ENCODE measurements at places on chromosomes 6 and 20.

DNA sequence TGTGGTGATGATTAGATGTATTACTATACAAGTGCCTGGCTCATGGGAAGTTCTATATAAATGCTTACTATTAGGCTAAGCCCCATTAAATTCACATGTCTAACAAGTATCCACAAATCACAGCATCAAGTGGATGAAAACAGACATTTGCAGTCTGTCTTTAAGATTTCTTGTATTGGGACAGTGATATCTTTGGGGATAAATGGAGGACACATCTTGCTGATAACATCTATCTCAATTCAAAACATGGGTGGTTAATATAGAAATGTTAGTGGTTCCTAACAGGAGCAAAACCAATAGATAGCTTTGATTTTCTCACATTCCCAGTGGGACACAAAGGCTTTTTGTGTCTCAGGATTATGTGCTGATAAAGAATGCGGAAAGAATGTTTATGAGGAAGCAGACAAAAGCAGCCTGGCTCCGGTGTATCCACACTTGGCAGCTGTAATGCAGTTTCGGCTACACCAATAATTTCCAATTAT, 29.3 kb downstream of the PTPRK start:
- DNase-seq = no peak

DNA sequence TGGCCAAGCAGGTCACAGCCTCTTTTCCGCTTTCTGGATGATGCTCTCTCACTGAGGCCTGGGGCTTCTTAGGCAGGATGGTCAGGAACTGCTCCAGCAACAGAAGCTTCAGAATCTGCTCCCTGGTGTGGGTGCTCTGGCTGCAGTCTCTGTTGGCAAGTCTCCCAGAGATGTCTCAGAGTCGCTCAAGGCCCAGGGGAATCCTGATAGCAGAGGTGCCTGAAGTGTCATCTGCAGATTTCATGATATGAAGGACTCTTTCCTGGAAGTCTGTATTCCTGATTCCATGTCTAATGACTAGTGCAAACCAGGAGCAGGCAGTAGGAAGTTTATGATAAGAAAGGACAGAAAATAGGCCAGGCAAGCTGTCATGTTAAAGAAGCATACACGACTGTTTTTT, 20.3 kb downstream of the ZSCAN31 start:
- DNase-seq = no peak

DNA sequence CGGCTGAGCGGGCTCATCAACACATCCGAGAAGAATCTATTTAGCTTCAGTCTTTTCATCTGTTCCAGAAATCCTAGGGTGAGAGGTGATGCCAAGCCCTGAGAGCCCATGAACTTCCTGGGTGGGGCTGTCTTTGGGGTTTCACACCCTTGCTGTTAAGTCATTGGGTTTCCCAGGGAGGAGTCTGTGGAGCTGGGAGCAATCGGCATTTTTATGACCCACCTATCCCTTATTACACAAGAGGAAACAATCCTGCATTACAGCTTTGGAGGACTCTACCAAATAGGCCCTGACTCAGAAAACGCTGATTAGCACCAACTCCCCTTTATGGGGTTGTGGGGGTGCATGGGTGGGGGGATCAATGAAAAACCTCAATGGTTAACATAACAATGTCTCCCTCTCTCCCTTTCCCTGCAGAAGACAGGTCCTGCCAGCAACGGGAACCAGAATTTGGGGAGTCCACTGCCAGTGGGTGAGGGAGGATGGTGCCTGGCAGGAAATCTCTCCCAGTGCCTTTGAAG, 46.3 kb downstream of the EZR start:
- DNase-seq = no peak

DNA sequence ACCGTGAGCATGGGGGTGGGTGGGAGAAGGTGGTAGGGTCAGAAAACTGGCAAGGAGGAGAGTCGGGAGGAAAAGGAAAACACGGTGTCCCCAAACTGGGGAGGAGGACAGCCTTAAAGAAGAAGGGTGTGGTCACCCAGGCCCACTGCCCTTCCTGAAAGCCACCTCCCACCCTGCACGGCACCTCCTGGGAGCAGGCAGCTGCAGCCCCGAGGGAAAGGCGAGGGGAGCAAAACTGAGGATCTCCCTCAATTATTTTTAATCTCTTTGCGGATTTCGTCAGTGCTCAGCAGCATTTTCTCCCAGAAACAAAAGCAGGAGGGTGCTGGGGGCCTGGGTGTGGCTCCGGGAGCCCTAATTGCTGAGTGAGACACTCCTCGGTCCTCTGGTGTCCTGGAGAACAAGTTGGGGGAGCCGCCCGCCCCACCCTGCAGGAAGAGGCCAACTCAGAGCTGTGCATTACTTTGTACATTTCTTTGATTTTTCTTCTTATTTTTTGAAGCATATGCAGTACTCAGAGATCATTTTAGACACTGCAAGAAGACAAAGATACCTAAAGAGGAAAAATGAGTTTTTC, 56.4 kb downstream of the RIOK1 start:
- no peak for DNase-seq

DNA sequence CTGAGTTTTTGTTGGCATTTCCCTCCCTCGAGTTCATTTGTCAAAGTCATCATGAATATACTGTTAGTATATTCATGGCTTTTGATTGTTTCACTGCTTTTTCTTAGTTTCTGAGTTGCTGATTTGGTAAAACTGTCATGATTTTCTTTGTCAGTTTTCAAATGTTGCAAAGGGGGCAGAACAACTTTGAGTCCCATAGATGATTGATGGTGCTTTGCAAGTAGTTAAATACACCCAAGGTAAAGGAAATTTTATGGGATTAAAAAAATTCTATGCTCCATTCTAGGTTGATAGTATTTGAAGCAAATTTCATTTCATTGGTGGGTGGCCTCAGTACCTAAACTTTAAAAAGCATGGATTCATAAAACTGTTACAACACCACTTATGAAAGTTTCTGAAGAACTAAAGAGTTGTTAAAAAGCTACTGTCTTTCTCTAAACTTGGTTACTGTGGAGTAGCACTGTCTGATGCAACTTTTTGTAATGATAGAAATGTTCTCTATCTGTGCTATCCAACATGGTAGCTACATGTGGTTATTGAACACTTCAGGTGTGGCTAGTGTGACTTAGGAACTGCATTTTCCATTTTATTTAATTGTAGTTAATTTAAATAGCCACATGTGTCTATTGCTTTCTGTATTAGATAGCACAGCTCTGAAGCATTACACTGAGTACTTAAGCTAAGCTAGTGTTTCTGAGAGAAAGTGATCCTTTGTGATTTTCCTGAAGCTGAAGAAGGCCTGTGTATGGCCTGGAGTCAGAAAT, 153.6 kb downstream of the ZFAND3 start:
- no peak for DNase-seq

DNA sequence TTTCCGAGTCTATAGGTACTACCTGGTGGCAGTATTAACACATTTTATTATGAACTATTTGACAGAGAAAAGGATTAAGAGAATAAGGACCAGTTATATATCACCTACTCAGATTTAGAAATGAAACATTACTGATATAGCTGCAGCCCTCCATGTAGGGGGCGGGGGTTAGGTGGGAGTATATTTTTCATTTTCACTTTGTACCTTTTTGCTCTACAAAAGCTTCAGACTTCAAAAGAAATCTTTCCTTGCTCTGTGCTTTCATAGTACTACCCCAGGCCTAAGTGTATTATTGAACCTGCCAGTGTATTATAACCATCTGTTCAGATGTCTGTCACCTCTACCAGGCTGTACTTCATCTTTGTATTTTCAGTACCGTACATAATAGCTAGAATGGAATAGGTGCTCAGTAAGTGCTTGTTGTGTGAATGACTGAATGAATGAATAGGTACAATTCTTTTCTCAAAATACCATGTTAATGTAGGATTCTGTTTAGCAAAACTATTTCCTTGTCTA, 43.0 kb downstream of the CDKAL1 start:
- DNase-seq = no peak

DNA sequence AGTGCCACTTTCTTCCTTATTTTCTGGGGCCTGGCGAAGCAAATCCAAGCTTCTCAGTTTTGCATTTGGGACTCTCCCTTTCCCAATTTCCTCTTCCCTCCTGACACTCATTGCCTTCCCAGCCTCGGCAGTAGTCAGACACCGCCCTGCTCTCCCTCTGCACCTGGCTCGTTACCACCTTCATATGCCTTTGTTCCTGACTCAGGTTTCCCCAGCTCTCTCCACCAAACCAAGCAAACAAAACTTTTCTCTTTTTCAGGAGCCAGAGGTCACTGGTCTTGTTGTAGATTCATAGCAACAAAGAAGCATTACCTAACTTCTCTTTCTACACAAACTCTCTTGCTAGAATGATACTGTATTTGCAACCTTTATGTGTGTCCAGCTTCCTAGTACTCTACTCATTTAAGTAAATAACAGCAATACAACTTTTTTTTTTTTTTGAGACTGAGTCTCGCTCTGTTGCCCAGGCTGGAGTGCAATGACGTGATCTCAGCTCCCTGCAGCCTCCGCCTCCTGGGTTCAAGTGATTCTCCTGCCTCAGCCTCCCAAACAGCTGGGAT, 9.0 kb upstream of the ZC3H12D start:
- DNase-seq = no peak

- no peak for DNase-seq
Measured at GRCh38 chr6:119314885-119315272, 34.7 kb downstream of the MAN1A1 start.

DNA sequence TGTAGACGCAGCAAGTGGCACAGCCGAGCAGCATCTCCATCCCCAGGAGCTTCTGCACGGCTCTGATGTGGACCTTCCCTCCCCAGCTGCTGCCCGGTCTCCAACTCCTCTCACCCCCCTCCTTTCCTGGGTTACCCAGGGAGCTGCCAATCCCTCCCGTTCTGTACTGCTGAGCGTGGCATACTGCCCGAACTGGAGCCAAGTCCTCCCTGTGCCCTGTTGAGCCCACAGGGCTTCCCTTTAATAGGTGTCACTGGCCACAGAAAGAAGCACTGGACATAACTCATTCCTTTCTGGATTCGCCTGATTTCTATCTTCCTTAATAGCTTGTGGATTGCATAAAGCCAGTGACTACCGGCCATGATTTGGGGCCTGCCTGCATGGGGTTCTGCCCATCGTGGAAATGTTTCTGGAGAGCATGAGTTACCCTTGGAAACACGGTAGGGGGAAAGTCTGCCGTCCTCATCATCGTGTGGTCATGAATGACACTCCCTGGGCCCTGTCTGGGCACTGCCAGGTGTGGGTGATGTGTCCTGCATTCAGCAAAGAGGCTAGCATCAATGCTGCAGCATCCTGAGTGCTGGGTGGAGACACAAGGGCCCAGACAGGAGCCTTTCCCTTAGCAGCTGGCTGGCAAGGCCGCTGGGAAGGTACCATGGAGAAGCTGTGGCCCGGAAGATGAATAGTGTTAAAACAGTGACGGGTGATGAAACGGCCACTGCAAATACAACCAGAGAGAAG, 189.7 kb downstream of the SYNDIG1 start:
- DNase-seq = no peak

DNA sequence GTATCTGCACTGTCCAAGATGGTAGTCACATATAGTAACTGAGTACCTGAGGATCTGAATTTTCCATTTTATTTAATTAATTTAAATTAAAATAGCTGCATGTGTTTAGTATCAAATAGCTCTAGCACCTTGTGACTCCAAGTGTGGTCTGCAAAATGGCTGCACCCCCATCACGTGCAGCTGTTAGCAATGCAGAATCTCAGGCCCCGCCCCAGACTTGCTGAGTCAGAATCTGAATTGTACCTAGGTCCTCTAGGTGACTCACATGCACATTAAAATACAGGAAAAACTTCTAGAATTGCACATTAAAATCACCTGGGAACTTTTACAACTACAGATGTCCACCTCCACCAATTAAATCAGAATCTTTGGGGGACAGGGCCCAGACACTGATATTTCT, 19.2 kb upstream of the FAM83C start:
- peak; percentile 52 for DNase-seq

- no peak for DNase-seq
Measured at GRCh38 chr6:28474441-28475219, 31.3 kb upstream of the ZSCAN23 start.

- DNase-seq = no peak
Measured at GRCh38 chr6:53411451-53411850, 62.7 kb upstream of the ELOVL5 start.

DNA sequence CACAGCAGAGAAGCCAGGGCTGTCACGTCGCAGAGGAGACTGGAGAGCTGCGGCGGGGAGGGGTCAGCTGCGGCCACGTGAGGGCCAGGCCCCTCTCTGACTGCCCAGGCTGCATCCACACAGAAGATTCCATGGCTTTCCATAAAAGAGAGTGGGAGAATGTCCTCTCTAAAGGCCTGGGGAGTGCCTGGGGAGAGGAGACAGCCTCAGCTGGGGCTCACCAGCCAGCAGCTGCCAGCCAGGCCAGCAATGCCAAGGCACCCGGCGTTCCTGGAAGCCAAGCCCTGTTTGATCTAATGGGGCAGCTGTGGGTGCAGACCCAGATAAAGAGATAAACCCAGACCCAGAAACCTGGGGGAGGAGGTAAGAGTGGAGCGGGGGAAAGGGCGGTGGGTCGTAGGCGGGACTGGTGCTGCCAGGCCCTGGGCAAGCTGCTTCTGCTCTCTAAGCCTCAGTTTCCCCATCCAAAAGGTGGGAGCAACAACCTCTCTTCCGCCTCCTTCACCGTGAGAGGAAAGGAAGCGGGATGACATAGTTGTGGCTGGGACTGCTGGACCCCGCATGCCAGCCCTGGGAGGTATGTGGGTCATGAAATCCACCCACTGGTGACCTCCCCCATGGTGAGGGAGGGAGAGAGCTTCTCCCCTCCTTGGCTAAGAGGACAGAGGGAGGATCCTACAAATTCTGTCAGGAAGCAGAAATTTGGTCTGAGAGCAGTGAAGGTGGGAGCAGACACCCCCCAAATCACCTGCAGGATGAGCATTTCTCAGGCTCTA, 3.1 kb upstream of the OSBPL2 start:
- DNase-seq = no peak

GRCh38 chr6:163588220-163588919, 173.9 kb downstream of the QKI start:
- DNase-seq = no peak

- DNase-seq = no peak
Measured at GRCh38 chr20:33604084-33604990, 57.8 kb upstream of the C20orf144 start.

GRCh38 chr6:151624071-151624470, 130.3 kb downstream of the CCDC170 start:
- no peak for DNase-seq

GRCh38 chr6:129597023-129597713, 112.8 kb downstream of the ARHGAP18 start:
- DNase-seq = no peak

DNA sequence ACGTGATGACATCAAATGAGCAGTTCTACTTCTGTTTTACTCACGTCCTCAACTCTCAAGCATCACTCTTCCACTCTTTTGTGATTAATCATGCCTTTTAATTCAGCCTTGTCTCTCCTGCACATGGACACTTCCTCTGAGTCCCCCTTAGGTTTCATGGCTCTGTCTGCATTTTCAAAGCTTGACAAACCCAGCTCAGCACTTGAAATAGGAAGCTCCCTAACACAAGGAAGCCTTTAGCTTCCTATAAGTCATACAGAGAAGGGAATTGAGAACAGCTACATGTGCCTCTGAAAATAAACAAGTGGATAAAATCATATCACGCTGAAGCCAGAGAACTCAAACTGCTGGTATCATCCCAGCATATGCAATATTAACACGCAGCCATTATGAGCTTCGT, 21.2 kb downstream of the KIF16B start:
- no peak for DNase-seq

- DNase-seq = no peak
Measured at GRCh38 chr6:148192310-148192709, 150.3 kb upstream of the SASH1 start.

Measured in activated CD4-positive, alpha-beta T cell treated with anti-CD3 and anti-CD28 coated beads, Interleukin-2, amount 50 U/mL, for 24 hours (primary cell).